ENCODE measurements at places on chromosomes 3 and 15.

GRCh38 chr15:41161336-41161735 is 45.3 kb upstream of the INO80 start:
- DNase-seq: no peak

DNA sequence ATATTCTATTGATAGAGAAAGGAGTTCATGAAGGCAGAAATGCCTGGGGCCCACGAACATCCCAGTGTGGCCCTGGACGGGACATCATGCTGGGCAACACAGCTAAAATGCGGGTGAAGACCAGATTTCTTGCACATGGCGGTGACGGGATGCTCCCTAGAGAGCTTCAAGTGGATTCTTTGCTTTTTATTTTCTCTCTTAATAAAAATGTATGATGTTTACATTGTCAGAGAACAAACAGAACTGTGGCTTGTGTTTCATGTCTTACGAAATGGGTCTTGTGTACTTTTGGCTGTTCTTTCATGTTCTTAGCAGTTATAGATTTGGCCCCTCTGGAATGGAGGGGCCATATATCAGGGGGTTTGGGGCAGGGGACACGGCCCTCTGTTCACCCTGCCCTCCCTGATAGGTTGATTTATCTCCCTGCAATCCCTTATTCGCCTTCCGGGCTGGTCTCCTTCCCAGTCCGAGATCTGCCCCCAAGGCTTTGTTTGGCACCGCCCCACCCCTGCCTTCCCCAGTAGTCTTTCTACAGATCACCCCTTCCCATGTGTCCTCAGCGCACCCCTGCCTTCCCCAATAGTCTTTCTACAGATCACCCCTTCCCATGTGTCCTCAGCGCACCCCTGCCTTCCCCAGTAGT is 68.7 kb upstream of the CGNL1 start:
- no peak for DNase-seq

GRCh38 chr3:16299746-16300145 is 34.7 kb downstream of the OXNAD1 start:
- DNase-seq: no peak

- DNase-seq: no peak
Observed at GRCh38 chr3:159987291-159987711, 1.3 kb upstream of the IL12A start.
